ENCODE measurements at places on chromosomes 6 and 20.

- no peak for DNase-seq
These were observed 621.0 kb upstream of the NRSN1 start for GRCh38 chr6:23505026-23505425.

- DNase-seq, result peak; percentile 14
These were observed 27.7 kb upstream of the VEGFA start for GRCh38 chr6:43742285-43742684.

DNA sequence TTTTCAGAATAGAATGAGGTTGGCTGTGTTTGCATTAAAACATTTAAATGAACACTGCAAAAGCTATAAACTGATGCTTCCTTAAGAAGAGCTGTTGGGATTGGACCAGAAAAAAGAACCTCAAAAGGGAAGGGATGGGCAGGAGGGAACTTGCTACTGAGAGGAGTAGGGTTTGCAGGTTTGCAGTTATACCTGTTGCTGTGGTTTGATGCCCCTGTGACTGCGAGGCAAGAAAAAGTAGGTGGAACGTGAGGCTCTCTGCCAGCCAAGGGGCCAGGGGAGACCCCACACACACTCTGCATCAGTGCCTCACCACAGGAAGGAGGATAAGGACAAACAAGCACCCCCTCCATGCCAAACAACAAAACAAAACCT, 197.2 kb downstream of the BCAS1 start:
- DNase-seq, result no peak

- DNase-seq, result no peak
These were observed 11.3 kb upstream of the COL12A1 start for GRCh38 chr6:75217193-75217592.

DNA sequence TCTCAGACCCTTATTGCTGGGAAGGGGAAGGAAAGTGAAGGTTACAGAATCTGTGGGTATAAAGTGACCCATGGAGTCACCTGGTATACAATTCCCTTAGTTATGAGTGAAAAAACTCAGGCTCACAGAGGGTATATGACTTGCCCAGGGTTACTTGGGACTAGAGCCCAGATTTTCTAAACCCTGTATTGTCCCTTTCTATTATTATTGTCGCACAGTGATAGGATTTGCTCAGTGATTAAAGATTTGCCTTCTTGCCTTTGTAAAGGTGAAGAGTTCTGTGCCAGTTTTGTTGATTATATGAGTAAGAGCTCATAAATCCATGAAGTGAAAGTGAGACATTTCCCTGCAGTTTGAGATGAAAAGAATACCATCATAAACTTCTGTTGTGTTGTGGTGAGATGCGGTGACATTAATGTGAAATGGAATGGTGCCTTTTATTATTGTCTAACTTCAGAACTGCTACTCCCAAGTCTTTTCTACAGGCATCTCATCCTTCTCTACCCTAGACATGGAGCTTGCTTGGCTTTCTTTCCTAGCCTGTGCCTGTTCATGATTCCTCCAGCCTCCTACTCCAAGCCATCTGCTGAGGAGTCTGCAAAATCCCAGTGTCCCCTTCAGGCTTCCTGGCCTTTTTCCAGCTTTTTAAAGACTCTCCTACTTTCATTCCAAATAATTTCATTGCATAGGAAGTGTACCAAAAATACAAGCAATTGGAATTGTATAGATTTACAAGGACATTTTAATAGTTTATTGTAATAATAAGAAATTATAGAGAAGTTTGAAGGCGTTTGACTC, 33.5 kb upstream of the ADIG start:
- DNase-seq, result no peak

GRCh38 chr6:135354407-135354806, 143.1 kb downstream of the AHI1 start:
- no peak for DNase-seq

- DNase-seq, result no peak
These were observed 121.7 kb upstream of the PTPRK start for GRCh38 chr6:128642132-128642531.

GRCh38 chr6:138857775-138858174, 61.9 kb downstream of the ECT2L start:
- DNase-seq, result no peak

DNA sequence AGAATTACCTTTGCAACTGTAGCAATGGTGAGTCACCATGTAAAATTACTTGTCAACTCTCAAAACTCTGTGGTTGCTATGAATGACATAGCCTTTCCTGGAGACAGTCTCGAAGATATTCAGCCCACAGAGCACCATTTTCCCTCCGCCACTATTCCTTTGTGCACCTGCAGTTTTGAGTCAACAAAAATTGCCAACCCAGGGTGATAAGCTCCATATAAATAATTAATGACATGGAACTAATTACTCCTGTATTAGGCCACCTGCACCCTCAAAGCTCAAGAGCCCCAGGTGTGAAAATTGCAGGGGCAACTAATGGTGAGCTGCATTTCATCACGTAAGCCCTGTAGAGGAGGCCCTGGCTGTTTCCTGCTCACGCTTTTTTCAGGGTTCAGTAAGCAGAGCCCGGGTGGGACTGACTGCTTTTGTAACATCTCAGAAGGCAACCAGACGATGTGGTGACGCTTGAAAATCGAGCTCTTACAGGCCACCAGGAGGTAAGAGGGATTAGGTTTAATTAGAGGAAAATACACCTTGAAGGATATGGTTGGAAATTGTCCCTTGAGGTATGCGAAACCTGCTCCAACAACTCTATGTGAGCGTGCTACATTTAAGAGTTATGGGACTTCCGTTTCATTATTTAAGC, 70.8 kb downstream of the BMP2 start:
- DNase-seq, result no peak

DNA sequence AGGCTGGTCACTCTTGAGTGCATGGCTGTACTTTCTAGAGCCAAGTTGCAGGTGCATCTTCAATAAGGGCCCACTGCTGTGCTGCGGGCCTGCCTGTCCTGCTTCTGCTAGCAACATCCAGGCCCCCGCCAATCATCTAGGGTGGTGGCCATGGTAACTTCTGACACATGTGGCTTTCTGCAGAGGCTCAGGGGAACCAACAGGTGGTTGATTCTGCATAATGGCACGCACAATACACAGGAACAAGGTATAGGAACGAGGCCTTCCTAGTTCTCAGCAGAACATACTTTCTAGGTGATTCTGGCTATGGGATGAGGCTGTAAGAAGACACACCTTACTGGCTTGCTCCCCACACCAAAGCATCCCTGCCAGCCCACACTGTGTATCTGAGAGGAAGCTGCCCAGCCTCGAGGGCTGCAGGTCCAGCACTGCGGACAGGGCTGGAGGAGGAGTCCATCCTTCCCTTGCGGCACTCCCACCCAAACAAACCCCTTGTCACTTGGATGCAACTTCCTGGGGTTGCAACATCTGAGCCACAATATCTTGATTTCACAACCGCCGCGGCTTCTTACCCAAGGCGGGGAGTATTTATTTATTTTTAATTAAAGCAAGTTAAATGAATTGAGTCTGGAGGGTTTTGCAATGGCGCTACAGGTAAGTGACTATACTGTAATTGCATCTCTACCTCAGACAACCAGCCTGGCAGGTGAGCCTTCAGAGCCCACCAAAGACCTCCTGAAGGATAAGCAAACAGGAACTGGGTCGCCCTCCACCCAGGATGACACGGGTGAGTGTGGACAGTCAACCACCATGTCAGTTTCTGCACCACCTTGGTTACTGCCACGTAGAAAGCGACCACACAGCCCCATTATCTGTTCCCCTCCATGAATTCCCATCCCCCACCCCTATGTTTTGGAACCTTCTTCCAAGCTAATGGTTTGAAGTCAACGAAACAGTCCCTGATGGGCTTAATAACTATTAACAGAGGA, 49.6 kb downstream of the SULF2 start:
- peak; percentile 43 for DNase-seq

- no peak for DNase-seq
These were observed 10.7 kb downstream of the RFPL4B start for GRCh38 chr6:112357791-112358190.

DNA sequence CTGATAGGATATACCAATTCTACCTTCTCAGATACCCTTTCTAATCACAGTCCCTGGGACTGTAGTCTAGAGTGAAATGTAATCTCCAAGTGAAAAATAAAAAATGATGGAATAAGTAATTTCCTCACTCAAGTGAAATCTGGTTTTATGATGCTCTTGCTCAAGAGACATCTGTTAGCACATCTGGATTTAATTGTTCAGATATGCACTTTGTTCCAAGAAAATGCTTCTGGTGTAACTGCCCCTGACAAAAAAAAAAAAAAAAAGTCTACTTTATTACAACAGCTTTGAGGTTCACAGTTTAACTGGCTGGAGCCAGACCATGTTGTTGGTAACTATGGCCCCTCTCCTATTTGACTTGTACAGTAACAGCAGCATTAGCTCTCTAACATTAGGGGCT, 251.8 kb downstream of the BTBD9 start:
- no peak for DNase-seq

DNA sequence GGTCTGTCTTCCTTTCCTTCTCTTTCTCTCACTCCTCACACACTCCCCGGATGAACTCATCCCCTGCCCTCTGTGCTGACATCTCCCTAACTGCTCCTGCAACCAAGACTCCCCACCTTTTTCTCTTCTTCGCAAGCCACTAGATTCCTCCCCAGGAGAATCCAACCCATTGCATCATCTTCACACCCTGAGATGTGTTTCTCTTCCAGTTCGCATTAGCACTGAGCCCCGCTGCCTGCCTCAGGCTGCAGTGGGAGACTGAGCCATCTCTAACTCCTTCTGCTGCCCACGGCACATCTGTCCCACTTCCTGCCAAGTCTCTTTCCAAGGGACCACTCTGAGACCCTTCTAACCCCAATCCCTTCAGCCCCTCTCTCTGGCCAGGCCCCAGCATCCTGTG, 67.2 kb upstream of the NNAT start:
- no peak for DNase-seq

Measured in right lobe of liver (tissue), 6 donors.